ENCODE measurements at places on chromosomes 6 and 20.

- DNase-seq, result no peak
Observed at GRCh38 chr6:35237476-35237875, 22.1 kb upstream of the ZNF76 start.

DNA sequence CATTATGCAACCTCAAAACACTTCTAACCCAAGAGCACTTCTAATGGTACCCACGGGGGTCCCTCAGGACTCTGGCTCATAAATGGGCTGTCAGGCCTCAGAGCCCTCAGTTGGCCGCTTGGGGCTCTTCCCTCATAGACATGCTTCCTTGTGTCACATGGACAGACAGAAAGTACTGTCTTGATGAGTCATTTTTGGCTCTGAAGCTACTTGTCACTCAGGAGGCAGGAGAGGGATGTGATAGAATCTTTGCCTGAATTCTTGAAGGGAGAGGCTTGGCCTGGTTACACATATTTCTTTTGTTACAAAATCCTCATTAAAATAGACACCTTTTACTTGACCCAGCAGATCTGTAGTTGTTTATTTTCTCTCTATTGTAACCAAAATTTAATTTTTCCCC lies 15.1 kb upstream of the EDN1 start:
- DNase-seq, result no peak

- no peak for DNase-seq
Observed at GRCh38 chr20:24321973-24322372, 147.5 kb upstream of the SYNDIG1 start.

- DNase-seq, result no peak
Observed at GRCh38 chr6:85568411-85568810, 25.2 kb downstream of the SNX14 start.

GRCh38 chr20:17841751-17842215 lies 126.8 kb downstream of the SNX5 start:
- no peak for DNase-seq

DNA sequence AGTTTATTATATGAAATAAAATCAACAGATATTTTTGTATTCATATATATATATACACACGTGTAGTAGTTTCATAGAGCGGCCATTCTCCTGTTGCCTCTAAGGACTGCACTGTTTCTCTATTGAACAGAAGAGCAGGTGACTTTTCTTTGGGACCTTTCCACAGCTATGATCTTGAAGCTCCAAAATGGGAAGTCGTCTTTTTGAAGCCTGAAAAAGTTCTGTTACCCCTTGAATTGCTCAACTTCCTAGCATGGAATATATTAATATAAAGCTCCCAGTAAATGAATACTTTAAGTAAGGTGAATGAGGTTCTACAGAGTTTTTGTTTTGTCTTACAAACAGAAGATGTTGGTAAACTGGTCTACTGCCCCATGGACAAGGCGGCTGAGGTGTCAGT lies 42.2 kb upstream of the ADTRP start:
- no peak for DNase-seq

- no peak for DNase-seq
Observed at GRCh38 chr6:5712349-5713215, 294.1 kb downstream of the NRN1 start.

- DNase-seq, result no peak
Observed at GRCh38 chr6:3900744-3901336, 51.7 kb downstream of the FAM50B start.

DNA sequence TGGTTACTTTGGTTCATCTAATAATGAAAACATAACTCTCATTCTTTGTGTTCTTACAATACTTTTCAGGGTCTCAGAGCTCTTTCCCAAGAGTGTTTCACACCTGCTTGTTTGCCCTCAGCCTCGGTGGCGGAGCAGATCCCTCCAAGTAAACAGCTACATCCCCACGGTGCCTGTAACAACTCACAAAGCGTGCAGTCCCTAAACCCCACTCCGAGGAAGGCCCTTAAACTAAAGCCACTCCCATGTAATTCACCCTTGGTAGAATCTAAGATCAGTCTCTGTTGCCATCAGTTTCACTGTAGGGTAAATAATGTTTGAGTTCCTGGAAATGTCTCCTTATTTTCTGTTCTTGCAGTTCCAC lies 101.1 kb downstream of the TFAP2A start:
- no peak for DNase-seq

GRCh38 chr6:44022296-44022661 lies 105.0 kb downstream of the MRPL14 start:
- no peak for DNase-seq

DNA sequence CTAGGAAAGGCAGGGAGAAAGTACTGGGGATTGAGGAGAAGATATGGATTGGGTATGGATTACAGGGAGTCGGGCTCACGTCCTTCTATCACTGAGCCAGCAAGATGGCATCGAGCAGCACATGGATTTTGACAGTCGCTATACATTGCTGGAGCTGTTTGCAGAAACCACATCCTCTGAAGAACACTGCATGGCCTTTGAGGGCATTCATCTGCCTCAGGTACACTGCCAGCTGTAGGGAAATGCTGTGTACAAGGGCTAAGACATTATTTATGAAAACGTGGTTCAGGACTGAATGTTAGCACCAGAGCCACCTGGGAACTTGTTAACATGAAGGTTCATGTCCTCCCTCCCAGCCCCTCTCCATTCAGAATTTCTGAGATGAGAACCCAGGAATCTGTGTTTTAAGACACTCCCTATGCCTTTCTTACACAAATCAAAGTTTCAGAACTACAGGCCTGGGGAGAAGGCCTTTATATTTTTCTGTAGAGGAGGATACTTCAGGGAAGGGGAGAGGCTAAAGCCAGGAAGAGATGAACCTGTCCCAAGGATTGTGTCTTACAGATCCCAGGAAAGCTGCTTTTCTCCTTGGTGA lies 3.5 kb downstream of the CUL9 start:
- DNase-seq, result no peak

GRCh38 chr6:2990248-2990931 lies 9.3 kb upstream of the NQO2 start:
- DNase-seq, result peak; percentile 71

DNA sequence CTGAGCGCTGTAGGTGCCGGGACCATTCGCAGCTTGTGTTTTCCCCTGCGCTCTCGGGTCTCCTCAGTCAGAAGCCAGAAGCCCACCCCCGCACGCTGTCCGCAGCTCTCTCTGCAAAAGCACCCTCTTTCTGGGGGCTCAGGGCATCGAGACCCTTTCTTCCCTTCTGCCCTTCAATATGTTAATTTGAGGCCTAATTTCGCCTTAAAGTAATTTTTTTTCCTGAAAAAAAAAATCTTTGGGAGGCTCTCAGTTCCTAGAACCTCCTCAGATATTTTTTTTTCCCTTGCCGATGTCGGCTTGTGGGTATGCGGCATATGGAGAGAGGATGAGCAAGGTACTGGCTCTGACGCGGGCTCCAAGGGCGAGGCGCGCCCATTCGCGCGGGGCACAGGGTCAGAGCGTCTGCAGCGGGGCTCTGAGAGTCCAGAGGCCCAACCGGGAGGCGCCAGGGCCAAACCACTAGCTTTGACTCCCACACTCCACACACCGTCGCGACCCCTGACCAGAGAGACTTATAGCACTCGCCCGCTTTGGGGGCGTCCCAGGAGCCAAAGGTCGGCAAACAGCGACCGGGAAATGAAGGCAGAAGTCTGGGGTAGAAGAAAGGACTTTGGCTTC lies 893 bp downstream of the PRDM13 start:
- DNase-seq, result no peak

- DNase-seq, result no peak
Observed at GRCh38 chr6:159829526-159829925, 29.4 kb downstream of the PNLDC1 start.

GRCh38 chr20:50197463-50198179 lies 7.0 kb downstream of the CEBPB start:
- DNase-seq, result no peak

- no peak for DNase-seq
Observed at GRCh38 chr6:100468016-100468622, 3.4 kb upstream of the SIM1 start.

DNA sequence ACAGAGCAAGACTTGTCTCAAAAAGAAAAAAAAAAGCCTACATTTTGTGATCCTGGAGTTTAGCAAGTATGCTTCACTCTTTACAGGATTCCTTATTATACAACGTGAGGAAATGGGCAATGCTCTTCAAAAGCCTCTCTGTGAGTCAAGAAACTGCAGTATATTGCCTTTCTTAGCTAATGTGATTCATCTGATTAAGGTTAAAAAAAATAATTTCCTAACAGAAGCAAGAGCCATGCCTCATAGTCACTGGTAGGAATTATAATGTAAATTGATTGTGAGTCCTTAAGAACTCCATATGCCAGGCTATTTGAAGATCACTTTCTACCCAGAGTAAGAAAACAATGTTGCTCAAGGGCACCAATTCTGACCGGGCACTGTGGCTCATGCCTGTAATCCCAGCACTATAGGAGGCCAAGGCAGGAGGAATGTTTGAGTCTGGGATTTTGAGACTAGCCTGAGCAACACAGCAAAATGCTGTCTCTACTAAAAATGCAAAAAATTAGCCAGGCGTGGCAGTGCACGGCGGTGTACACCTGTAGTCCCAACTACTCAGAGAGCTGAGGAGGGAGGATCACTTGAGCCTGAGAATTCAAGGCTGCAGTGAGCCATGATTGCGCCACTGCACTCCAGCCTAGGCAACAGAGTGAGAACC lies 43.3 kb downstream of the SLC26A8 start:
- no peak for DNase-seq

DNA sequence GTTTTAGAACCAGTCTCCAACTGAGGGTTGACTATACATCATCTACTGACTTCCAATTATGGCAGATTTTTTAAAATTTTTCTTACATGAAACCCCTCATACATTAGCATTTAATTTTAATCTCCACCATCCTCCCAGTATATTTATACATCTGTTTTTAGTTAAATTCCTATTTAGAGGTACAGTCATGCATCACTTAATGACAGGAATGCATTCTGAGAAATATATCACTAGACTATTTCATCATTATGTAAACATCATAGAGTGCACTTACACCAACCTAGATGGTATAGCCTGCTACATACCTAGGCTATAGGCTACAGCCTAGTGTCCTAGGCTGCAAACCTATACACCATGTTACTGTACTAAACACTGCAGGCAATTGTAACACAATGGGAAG lies 316.7 kb upstream of the MARCKS start:
- DNase-seq, result no peak

DNA sequence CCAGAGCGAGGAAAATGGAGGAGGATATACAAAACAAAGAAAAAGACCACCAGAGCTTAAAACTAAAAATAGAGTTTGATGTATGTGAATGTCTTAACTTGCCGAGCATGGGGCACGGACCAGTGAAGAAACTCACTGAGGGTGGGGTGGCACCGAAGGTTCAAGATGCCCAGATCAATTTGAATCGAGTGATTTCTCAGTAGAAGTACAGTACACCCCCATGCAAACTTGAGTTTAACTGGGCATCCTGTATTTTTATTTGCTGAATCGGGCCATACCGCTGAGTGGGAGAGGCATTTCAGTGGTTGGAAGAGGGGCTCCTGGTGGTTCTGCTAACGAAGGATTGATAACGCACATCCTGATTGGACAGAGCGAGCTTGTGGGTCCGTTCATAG lies 81.7 kb downstream of the ANKRD60 start:
- no peak for DNase-seq

GRCh38 chr6:56101141-56101553 lies 146.2 kb downstream of the COL21A1 start:
- no peak for DNase-seq

GRCh38 chr6:15331629-15332251 lies 85.9 kb downstream of the JARID2 start:
- DNase-seq, result no peak
